Gastrocnemius medialis (tissue), 4 donors: ENCODE measurements at places on chromosomes 3 and 15.

DNA sequence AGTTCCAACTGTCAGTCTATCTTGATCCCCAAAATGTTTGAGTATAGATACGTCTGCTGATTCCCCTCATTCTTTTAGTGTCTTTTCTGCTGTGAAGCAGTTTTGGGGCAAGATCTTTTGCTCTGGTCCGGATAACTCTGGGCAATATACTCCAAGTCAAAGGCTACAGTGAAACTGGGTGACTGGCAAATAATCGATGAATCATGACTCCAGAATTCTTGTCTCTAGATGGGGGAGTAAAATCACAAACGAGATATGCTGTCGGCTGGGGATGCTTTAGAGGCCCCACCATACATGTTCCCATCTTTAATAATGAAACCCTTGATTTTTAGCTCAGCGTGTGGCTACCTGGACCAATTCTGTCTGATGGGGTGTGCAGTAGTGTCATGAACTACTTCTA lies 76.5 kb downstream of the KLF13 start:
- no peak for DNase-seq

DNA sequence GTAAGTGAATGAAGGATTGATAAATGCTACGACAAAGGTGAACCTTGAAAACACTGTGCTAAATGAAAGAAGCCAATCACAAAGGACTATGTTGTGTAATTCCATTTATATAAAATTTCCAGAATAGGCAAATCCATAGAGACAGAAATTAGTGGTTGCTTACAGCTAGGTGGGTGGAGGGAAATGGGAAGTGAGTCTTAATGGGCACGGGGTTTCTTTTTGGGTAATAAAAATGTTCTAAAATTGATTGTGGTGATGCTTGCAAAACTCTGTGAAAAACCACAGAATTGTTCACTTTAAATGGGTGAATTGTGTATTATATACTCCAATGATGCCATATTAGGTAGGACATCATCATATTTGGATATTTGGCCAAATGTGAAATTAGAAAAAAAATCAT lies 20.9 kb upstream of the TEX9 start:
- DNase-seq: no peak

- DNase-seq: no peak
Measured at GRCh38 chr3:83890763-83891135, 1068.0 kb upstream of the CADM2 start.

DNA sequence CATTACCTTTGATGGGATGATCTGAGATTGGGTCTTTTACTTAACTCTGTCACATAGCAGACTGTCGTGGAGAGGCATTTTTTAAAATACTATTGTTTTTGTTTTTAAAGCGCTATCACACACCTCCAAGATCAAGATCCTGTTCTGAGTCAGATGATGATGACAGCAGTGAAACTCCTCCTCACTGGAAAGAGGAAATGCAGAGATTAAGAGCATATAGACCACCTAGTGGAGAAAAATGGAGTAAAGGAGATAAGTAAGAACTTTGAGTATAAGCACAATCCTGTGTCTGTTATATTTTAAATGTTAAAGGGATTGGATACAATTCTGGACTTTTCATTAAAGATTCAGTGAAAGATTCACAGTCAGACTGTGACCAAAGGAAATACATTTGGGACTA lies 18.4 kb upstream of the ZBTB47 start:
- no peak for DNase-seq

GRCh38 chr3:43406643-43407023 lies 120.3 kb downstream of the SNRK start:
- no peak for DNase-seq

- DNase-seq: no peak
Measured at GRCh38 chr3:47949979-47950378, 66.2 kb downstream of the MAP4 start.

DNA sequence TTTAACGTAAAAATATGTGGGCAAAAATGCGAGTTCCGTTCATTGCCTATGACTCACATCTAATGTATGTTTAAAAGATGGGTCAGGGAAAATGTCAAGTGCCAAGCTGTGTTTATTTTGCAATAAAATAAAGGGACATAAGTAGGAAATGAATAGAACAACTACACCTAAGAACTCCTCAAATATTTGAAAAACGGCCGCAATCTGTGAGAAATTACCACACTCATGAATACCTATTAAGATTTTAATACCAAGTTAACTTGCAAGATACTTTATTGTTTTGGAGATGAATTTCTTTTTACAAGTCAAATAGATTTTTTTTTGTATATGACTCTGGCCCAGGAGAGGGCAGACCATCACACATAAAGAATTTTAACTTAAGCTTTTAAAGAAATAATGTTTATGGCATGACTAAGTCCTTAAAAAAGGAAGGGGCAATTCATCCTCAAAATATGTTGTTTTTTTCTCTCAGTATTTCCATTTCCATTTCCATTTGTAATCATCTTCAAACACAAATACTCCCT lies 152.7 kb downstream of the SUCNR1 start:
- no peak for DNase-seq

- DNase-seq: no peak
Measured at GRCh38 chr3:29686889-29687592, 406.2 kb downstream of the RBMS3 start.

GRCh38 chr3:184154885-184155643 lies at the start of gene DVL3:
Gene DVL3 (plus strand): TSS chr3:184155377. CDS start chr3:184155636, 259 bp downstream.
- DNase-seq: peak; percentile 71

DNA sequence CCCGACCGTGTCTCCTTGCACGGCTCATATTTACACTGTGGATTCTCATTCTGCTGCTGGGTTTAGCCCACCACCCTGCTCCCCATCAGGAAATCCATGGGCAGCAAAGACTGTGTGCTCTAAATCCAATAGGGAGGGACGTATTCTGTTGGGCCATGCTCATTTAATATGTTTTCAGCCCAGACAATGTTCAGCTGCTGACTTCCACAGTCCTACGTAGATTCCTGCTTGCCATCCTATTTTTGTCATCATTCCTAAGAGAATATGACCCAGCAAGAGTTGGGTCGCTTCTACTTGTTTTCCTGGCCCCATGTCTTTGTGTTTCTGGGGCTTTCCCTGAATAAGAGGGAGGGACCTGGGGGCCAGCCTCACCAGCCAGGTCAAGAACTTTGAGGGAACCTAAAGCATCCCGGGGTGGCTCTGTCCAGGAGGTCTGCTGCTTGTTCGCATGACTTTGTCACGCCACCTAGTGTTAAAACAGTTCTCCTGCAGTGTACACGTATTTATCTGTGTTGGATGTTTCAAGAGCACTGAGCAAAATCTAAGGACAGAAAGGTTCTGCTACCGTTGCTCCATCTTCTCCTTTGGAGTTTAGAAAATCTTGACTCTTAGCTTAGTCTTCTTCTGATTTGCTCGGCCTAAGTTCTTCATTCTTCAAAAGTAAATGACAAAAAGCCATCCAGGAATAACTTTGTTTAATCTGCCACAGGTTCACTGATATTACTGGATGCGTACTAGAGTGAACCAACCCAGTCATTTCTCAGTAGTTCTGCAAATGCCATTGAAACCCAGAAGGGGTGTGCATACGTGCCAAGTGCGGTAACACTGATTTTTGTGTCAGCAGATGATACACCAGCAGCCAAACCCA lies 79.8 kb upstream of the NR2E3 start:
- no peak for DNase-seq

DNA sequence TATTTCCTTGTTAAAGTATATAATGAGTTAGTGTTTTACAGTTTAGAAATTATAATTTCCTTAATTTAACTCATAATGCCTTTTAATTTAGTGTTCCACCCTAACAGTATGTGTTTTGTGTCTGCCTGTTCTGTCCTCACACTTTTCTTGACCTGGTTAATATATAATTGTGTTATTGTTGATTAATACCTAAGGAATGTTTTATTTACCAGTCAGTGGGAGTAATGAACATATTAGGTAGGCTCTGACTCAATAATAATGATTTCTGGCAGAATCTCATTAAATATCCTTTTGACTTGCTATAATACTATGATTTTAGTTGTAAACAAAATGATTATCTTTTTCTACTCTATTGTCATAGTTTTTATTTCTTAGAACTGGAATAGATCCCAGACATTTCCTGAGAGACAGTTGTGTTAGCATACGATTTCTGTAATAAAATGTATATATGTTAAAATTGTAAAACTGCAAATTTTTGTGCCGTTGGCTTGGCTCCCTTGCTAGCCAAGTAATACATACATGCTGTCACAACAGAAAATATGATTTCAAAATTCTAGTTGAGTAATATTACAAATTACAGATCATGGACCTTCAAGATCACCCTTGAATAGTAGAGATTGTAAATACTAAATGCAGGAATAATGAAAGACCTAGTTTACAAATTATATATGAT lies 51.9 kb downstream of the RASA2 start:
- DNase-seq: no peak

DNA sequence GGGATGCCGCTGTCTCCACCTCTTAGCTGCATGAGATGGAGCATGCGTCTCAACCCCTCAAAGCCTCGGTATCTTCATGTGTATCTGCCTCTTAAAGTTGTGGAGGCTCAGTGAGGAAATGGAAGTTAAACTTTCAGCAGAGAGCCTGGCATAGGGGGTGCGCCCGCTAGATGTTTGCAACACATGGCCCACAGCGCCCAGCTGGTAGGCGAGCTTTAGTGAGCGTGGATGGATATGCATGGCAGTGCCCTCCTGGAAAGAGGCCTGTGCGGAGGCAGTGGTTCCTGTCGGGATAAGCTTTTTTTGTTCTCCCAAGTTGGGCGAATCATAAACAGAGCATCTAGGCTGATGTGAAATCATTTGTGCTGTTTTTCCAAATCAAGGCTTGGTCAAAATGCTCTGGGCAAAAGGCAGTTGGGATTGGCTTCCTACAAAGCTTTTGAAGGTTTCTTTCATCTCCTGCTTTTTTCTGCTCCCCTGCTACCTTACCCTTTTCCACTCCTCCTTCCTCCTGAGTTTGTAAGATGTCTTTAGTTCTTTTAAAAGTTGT lies 272.4 kb upstream of the TPM1 start:
- no peak for DNase-seq

DNA sequence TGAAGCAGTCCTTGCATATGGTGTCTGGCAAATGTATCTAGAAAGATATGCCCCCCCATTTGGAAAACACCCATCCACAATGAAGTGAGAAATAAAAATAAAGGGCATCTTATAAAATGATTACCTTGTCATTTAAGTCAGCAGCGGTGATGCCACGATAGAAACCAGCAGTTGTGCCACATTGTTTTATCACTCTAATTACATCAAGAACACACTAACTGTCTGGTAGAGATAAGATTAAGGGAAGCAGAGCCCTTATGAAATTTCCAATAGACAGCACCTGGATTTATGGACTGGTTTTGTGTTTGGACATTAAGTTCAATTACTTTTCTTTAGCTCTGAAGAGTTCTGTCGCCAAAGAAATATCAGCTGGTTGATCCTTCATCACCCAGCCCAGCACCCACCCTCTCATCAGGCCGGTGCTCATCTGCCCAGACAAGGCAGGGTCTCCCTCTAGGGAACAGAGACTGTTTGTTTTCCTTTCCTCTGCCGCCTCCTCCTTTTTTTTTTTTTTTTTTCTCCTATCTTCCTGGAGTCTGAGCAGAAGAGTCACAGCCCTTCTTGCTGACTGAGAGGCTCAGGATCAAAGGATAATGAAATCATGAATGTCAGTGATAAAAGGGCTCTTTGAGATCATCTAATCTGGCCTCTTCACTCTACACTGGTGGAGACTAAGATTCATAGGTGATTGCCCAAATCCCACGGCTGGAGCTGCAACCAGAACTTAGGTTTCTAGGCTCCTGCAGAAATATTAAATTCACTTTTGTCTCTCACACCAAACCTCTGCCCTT lies 464.1 kb downstream of the NTRK3 start:
- no peak for DNase-seq

- DNase-seq: no peak
Measured at GRCh38 chr3:183185696-183186095, 23.2 kb upstream of the LAMP3 start.

- no peak for DNase-seq
Measured at GRCh38 chr15:58513726-58514336, 82.0 kb downstream of the LIPC start.

GRCh38 chr3:194592798-194593752 lies 40.1 kb downstream of the TMEM44 start:
- peak; percentile 39 for DNase-seq

GRCh38 chr3:48428088-48428571 lies 1.8 kb downstream of the PLXNB1 start:
- no peak for DNase-seq

GRCh38 chr3:3771094-3771493 lies 28.1 kb upstream of the LRRN1 start:
- DNase-seq: no peak

GRCh38 chr3:160257606-160258005 lies 32.4 kb downstream of the C3orf80 start:
- DNase-seq: no peak

DNA sequence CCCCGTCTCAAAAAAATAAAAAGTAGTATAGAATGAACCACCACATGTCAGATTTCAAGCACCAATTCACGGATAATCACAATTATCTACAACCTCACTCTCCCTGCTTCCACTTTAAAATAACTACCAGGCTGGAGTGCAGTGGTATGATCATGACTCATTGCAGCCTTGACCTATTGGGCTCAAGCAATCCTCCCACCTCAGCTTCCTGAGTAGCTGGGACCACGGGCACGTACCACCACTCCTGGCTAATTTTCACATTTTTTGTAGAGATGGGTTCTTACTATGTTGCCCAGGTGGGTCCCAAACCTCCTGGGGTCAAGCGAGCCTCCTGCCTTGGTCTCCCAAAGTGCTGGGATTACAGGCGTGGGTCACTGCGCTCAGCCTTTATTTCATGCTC lies 38.1 kb upstream of the LDHAL6B start:
- no peak for DNase-seq

DNA sequence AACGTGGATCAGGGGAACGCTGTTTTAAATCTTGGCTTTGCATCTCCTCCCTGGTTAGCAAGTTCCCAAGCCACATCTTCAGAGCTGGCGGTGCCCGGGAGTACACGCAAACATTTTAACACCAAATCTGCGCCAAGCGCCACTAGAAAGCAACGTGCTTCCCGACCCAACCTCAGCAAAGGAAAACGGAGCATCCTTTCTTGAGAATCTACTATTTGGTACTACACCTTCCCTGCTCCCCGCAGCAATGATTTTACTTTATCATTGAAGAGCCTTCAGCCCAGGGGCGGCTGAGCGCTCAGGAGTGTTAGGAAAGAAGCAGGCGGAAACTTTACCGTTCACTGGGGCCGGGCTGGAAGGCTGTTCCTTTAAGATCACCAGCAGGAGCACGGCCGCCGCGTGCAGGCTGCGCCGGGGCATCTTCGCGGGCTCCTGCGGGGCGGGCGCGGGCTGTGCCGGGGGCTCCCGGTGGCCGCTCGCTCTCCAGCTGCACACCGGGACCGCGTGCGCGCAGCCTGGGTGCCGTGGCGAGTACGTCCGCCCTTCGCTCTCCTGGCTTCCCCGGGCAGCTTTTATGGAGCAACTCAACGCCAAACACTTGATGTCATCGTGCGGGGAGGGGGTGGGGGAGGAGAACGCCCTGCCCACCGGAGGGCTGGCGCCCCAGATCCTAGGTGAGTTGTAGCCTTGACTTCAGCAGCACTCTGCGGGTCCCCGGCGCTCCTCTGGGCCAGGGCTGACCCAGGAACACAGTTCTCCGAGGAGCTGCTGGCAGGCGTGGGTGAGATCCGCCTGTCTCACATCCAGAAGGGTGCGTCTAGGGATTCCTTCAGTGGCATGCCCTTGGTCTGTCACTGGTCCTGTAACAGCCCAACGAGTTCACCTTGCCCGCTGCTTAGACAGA lies at the start of gene CA12:
Gene CA12, minus strand, starts transcription at position 546 of the 904 bp plus-strand sequence. Its CDS starts 126 bp downstream, at position 420.
- DNase-seq: no peak
